Thyroid gland (tissue), 4 donors: ENCODE measurements at places on chromosomes 16 and 17.

DNA sequence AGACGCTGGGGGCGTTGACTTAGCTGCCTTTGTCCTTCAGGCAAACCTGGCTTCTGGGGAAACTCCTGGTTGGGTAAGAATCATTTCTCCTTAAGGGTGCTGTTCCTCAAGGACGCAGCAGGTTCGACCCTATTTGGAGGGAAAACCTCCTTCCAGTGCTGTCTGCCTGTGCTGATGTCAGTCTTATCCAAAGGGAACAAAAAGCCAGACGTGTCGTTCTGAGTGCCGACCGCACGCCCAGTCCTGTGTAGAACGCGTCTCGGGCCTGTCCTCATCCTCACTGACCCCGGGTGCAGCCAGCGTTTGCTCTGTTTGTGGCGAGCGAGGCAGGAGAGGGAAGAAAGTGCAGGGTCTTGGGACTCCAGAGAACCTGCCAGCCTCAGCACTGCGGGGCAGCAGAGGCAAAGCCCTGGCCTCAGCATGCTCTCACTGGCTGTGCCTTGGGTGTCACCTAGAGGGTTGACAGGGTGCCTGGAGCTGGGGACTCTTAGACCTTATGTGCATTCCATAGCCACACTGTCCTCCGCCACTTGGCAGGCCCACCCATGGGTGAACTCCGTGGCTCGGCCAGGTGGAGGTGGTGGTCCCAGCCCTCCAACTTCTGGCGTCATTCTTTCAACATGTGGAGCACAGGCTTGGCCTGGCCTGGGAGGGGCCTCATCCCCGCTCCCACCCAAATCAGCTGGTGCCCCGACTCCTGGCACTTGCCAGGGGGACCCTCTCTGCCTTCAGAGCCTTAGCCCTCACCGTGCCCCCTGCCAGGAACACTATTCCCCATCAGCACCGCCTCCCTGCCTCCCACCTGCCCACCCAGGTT is 6.0 kb downstream of the SNN start:
- no peak for DNase-seq

DNA sequence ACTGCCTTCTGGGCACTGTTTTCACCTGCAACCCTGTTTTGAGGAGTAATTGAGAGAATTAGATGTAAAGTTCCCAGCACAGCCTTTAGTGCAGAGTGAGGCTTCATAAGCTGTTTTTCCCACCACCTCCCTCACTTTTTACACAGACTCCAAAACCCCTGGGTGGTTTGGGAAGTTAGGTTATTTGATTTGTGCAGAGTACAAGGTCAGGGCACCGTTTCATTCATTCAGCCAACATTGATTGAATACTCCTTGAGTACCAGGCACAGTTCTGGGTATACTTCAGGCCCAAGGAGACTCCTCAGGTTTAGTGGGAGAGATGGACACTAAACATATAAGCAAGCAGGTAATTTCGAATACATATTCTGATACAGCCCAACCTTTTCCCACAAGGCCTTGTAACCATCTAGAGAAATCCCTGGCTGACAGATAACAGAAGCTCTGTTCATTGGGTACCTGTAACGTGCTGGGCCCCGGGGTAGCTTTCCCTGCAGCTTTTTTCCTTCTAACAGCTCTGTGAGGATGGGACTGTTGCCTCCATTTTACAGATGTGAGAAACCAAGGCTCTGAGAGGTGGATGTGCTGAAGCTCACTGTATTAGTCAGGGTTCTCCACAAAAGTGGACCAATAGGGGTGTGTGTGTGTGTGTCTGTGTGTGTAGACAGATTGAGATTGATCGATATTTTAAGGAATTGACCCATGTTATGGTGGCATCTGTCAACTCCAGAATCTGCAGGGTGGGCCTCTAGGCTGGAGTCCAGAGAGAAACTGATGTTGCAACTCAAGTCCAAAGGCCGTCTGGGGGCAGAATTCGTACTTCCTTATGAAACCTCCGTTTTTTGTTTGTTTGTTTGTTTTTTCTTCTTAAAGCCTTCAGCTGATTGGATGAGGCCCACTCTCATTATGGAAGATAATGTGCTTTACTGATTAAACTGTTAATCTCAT is 234.7 kb downstream of the SNX29 start:
- DNase-seq = no peak

- no peak for DNase-seq
Measured at GRCh38 chr17:31492880-31493655, 101.6 kb downstream of the RAB11FIP4 start.

- no peak for DNase-seq
Measured at GRCh38 chr16:79920685-79921084, 320.1 kb upstream of the MAF start.

- DNase-seq = peak; percentile 76
Measured at GRCh38 chr17:12789481-12790248, at the start of gene ARHGAP44. Gene ARHGAP44 (plus strand): TSS chr17:12789498. CDS start chr17:12789839, 341 bp downstream.

DNA sequence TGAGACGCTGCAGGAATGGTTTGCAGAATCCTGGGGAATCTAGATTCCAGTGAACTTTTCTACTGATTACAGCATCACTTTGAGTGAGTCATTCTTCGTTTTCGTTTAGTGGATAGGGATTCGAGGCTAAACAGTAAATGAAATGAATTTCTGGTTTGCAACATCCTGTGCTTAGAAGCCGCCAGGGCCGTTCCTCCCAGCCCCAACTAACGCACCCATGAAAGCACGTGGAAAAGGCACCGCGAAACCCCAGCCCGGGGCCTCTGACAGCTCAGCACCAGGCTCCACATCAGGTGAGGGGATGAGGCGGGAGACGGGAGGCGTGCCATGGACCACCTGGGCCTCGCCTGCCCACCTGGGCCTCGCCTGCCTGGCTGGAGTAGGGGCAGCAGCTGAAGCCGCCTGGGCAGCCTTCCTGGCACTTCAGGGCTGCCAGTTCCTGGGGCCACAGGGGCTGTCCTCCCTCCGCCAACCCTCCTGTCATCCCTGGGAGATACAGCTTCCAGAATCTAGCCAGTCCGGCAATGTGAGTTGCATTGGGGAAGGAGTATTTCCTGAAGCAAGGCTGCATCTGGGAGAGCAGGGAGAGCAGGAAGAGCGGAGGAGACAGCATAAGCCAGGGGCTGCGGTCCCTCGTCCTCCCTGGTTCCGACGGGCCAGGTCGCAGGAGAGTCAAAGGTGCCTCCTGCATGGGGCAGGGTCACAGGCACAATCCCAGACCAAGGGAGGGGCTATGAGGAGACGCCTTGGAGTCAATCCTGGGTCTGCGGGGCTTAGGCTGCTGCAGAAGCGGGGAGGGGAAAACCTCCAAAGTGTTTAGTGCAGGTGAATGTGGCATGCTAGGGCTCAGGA is 78.4 kb downstream of the RPH3AL start:
- no peak for DNase-seq

GRCh38 chr17:63682441-63682840 is 17.5 kb downstream of the LIMD2 start:
- DNase-seq = no peak

- DNase-seq = no peak
Measured at GRCh38 chr17:78523934-78524655, 53.1 kb downstream of the DNAH17 start.

DNA sequence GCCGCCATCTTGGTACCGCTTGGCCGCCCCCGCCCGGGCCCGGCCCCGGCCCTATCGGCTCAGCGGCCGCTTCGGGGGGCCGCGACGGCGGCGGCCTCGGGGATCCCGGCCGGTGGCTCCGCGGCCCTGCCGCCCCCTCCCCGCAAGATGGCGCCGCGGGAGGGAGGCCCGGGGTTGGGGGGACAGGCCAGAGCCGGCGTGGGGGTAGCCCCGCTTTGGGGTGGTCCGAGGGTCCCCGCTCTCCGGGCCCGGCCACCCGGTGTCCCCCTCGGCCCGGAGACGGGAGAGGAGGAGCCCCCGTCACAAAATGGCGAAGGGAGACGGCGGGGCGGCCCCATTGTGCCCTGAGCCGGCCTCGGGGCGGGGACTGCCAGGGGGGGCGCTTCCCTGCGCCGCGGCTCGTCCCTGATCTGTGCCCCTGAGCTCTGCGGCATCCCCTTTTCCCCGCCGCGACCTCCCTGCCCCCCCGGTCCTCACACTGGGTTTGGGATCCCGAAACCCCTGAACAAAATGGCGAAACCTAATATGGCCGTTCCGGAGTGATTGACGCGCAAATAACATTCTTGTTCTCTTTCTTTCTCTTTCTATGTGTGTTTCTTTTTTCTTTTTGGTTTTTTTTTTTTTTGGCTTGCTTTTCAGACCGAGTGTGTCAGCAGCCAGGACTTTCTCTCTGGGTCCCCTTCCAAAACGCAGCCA is 986 bp downstream of the HAPSTR1 start:
- peak; percentile 40 for DNase-seq

DNA sequence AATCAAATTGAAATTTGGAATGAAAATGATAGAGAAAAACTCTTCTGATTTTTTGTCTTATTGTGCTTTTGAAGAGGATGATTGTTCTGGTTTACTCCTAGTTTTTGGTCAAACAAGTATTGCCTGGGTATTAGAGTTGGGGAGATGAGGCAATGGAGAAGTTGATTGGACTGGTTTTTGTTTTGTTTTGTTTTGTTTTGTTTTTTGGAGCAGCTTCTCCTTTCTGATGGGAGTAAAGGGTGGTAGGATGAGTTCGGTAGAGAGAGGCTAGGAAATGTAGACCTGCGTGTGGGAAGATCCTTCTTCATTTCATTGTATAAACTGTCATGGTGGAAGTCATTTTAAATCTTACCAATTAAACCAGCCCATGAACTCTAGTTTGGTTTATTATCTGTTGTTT is 17.7 kb downstream of the ATP6V0A1 start:
- no peak for DNase-seq

DNA sequence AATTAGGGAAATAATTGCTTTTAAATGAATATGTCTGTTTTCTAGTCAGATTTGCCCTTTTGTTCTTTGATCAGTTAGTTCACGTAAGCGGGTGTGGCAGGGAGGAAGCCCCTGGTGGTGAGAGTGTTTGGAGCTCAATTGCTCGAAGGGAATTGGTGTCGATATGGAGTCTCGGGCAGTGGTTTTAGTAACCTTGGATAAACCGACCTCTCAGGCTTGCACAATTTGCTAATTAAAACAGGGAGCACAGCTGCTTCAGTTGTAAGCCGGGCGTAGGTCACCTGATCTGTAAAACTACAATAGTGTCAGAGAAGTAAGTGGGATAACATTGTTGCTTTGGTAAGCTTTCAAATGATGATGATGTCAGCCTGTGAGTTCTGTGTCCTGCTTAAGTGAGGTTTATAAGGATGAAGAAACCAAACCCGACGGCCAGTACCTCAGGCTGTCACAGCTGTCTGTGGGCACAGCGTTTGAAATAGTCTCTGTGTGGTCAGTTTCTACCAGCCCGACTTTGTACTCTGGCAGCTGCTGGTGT is 2.9 kb downstream of the ZNF750 start:
- no peak for DNase-seq

DNA sequence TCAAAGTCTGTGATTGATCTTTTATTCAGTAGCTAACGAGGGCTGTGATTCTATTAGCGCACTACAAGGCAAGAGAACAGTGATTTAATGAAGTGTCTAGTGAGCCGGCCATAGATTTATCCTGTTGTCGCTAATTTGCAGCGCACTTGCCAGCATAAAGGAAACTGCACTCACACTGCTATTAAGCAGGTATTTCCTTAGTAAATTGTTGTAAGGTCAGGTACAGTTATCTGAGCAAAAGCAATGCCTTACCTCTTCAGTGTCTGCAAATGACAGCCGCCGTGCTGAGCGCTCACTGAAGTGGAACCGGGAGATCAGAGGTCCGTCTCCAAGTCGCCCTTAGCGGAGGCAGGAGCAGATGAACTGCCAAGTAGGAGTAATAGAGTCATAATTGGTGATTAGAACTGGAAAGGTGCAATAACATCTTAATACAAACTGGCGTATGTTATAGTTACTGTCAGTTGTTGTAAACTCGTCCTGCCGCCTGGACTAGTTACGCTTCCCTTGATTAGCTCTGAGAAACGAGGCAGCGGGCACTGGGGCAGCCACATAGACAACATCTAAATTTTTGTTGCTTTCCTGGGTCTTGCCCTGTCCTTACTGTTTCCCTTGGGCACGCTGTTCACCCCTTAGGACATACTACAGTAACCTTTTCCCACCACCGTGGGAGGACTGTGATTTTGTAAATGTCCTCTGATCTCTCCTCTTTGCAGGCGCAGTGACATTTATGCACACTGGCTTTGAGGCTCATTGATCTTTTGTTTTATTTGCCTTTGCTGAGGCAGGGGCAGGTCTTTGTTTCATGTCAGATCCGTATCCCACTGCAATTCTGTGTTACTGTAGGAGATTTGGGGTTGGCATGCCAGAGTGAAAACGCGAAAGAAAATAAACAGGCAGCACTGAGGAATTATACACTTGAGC is 363.1 kb downstream of the WWOX start:
- DNase-seq = peak; percentile 57

- DNase-seq = peak; percentile 91
Measured at GRCh38 chr16:85286066-85286831, 174.0 kb upstream of the CIBAR2 start.

DNA sequence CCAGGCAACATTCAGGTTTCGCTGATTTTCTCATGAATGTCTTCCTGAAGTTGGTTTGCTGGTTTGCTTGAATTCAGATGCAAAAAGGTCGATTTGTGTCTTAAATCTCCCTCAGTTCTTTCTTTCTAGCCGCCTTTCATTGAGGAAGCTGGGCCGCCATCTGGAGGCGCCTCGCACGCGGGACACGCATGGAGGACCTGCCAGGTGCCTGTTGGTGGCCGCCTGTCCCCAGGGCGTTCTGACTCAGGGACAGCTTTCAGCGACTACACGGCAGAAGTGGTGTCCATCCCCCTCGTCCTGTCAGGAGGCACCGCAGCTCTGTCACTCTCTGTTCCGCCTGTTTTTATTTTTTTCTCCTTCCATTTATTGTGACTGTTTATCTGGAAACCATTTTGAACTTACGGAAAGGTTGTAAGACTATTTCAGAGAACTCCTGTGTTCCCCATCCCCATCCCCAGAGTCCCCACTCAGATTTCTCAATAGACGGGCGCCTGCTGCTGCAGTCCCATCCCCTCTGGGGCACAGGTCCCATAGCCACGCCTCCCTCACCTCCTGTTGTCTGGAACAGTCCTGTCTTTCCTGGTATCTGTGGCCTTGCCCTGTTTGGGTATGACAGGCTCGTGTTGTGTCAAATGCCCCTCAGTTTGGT is 33.2 kb downstream of the COX4I1 start:
- no peak for DNase-seq

GRCh38 chr17:70905796-70906195 is 736.5 kb downstream of the KCNJ2 start:
- DNase-seq = no peak

DNA sequence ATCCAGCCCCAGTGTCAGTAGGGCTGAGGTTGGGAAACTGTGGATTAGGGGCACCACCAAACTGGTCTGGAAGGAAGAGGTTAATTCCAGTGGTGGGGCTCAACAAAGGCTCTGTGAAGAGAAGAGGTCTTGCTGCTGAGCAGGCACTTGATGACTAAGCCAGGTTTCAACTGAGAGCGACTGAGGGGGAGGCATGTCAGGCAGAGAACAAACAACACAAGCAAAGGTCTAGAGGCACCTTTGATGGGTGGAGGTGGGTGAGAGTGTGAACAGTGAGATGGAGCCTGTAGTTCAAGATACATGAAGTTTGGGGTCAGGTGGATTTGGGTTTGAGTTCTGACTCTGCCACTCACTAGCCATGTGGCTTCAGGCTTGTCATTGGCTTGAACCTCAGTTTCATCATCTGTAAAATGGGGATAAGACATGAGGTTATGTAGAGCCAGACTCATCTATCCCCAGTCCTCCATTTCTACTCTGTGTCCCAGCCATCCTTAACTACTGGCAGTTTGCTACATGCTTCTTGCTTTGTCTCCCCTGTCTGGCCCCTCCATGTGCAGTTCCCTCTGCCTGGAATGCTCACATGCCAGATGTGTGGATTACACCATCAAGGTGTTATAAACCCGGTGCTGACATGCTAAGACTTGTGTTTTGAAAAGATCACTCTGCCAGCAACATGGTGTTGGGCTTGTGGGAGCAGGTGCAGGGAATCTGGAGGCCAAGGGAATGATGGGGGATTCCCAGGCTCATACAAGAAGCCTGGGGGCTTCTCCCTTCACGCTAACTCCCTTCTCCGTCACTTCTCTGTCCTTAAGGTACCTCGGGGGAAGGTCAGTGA is 3.0 kb upstream of the RMI2 start:
- DNase-seq = no peak
